ENCODE measurements at places on chromosomes 2 and 18.
A peak's percentile ranks its signal among the peaks of the same experiment; 100 is the strongest.

DNA sequence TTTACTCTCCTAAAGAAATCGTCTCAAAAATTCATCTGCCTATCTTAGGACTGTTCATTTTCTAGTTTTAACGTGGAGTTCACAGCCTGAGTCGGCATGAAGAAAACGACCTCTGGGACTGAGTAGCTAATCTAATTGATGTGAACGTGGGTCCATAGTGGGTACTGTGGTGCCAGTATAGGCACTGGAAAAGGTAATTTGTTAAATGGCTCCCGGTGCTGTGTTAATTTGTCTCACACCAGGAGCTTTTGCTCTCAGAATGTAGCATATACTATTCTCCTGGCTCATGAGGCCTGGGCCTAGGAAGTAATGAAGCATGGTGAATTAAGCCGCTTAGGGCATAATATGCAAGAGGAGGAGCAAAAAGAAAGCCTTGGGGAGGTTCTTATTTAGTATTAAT lies 414.4 kb upstream of the NXPH2 start:
- no peak for DNase-seq

- peak; percentile 31 for DNase-seq
These were observed 69.2 kb downstream of the CD28 start for GRCh38 chr2:203775684-203776083.

GRCh38 chr2:99648178-99648844 lies 158.5 kb upstream of the REV1 start:
- DNase-seq: peak; percentile 86

DNA sequence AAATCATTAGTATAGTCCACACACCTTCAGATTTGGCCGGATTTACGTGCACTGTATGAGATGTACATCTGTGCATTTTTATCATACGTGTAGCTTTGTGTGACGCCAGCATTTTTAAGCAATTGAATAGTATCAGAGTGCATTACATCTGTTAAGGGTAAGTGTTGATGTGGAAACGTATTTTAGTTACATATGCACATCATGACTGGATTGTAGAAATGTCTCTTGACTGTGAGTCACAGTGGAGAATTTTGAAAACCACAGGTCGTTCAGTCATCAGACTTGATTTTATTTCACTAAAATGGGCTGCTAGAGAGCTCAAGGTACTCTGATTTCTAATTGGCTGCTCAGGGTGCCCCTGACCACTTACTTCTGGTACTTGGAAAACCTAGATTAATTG lies 5.4 kb upstream of the GPBAR1 start:
- DNase-seq: peak; percentile 78

- no peak for DNase-seq
These were observed 119.3 kb downstream of the MRO start for GRCh38 chr18:50700245-50701165.

- no peak for DNase-seq
These were observed 26.8 kb downstream of the SH3YL1 start for GRCh38 chr2:236993-237539.

- no peak for DNase-seq
These were observed 165.4 kb downstream of the MYCN start for GRCh38 chr2:16105669-16106281.

DNA sequence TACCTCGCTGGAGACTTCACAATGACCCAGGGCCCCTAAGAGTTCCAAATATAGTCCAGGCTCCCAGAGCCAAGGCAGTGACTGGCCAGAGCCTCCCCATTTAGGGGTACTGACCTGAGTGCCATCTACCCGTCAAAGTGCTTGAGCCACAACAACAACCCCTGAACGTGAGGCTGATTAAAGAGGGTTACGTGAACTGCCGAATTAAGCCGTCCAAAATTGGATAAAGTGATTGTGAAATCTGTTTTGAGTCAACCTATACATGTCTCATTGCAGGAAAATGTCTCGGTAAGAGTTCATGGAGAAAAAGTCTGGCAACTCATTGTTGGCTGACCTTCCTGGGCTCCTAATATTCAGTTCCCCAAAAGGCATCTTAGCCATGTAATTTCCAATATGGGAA lies 116.3 kb downstream of the TTC32 start:
- DNase-seq: peak; percentile 72

GRCh38 chr2:1726558-1726957 lies 17.8 kb downstream of the PXDN start:
- no peak for DNase-seq

DNA sequence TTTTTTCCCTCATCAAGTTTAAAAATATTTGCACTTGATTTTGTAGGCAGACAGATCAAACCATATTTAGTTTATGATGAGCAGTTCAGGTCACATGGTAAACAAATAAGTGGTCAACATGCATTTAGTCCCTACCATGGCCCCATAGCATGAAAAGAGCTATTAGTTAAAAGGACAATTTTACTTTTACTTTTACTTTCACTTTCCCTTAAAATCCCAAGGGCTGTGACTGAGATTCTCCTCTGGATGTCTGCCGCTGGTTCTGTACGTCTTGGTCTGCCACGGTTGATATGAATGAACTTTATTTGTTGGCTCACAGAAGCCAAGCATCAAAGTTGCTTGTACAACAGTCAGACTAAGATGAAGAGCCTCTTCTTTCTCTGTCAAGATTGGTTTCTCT lies 626.2 kb upstream of the CDH7 start:
- DNase-seq: no peak

DNA sequence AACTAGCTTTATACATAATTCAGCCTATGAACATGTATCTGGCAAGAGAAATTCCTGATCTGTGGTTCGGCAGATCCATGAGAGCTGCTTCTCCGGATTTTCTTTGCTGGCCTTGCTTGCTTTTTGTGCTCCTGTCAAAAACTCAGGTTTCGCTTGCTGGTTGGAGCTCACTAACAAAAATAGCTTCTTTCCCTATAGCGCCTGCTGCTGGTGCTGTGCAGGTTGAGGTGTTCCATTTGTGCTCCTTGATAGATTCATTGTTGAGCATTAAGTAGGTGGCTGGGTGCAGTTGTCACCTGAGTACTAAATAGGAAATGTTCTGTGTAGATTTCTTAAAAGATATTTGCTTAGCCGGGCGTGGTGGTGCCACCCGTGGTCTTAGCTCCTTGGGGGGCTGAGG lies 148.1 kb downstream of the PRPF40A start:
- no peak for DNase-seq

DNA sequence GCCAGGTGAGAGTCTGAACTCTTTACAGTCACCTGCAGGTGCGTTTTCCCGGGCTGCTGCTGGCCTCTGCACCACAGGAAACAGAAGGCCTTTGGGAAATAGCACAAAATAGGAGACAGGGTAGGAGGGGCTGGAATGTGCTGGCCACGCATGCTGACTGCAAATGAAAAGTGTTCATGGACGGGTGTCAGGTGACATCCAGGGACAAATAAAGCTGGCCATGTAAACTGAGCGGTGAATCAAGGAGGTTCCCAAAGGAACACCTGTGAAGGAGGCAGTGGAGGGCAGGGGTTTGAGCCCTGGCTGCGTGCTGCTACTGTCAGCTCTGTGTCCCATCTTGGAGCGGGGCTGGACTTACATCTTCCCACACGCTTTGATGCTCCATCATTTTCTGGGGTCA lies 42.4 kb upstream of the GBX2 start:
- no peak for DNase-seq

- peak; percentile 30 for DNase-seq
These were observed 102.2 kb downstream of the PIEZO2 start for GRCh38 chr18:11047156-11047555.

GRCh38 chr18:72063001-72063400 lies 481.1 kb downstream of the CBLN2 start:
- no peak for DNase-seq

GRCh38 chr2:101806701-101807100 lies 109.2 kb downstream of the MAP4K4 start:
- DNase-seq: no peak

- no peak for DNase-seq
These were observed 7.1 kb downstream of the NEUROD1 start for GRCh38 chr2:181673173-181673572.

GRCh38 chr2:1569879-1570450 lies 156.7 kb downstream of the TPO start:
- DNase-seq: no peak

DNA sequence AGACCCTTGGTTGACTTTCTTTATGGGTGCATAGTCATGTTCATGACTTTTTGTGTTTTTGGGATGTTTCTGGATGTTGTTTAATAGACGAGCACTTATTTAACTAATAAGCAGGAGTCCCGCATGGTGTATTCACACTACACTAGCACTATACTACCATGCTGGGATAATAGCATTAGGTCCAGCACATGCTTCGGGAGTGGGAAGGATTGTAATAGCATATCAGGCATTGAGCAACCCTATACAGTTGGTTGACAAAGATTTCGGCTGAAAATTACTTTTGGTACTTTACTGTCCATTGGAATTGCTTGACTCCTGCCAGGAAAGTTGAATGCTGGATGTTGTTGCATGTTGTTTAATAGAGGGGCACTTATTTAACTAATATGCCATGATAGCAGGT lies 2.8 kb downstream of the SH3RF3 start:
- no peak for DNase-seq

DNA sequence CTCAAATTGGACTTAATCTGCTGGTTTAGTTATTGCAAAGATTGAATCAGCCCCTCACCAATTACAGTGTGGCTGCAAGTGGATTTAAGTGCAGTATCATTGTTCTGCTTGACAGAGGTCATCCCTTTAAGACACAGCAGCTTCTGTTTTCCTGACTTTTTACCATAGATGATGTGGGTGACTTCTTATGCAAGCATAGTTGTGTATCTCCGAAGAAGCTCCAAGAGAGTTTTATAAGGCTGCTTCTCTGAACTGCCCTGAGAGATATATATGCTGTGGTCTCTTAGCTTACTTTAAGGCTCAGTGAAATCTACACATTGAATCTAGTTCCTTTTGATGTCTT lies 3.5 kb downstream of the TRIB2 start:
- DNase-seq: peak; percentile 30

GRCh38 chr2:169819106-169819505 lies 5.6 kb downstream of the METTL5 start:
- peak; percentile 55 for DNase-seq

GRCh38 chr2:204505488-204505887 lies 39.8 kb upstream of the PARD3B start:
- peak; percentile 23 for DNase-seq
